ENCODE measurements at places on chromosomes 12 and 14.

- DNase-seq = no peak
Measured at GRCh38 chr14:67502867-67503266, 14.3 kb upstream of the TMEM229B start.

GRCh38 chr14:87863047-87863446, 129.9 kb downstream of the GALC start:
- DNase-seq = no peak

GRCh38 chr14:93587330-93587729, 156.6 kb downstream of the UNC79 start:
- DNase-seq = no peak

- DNase-seq = no peak
Measured at GRCh38 chr14:73026243-73026844, 562 bp downstream of the ZFYVE1 start.

DNA sequence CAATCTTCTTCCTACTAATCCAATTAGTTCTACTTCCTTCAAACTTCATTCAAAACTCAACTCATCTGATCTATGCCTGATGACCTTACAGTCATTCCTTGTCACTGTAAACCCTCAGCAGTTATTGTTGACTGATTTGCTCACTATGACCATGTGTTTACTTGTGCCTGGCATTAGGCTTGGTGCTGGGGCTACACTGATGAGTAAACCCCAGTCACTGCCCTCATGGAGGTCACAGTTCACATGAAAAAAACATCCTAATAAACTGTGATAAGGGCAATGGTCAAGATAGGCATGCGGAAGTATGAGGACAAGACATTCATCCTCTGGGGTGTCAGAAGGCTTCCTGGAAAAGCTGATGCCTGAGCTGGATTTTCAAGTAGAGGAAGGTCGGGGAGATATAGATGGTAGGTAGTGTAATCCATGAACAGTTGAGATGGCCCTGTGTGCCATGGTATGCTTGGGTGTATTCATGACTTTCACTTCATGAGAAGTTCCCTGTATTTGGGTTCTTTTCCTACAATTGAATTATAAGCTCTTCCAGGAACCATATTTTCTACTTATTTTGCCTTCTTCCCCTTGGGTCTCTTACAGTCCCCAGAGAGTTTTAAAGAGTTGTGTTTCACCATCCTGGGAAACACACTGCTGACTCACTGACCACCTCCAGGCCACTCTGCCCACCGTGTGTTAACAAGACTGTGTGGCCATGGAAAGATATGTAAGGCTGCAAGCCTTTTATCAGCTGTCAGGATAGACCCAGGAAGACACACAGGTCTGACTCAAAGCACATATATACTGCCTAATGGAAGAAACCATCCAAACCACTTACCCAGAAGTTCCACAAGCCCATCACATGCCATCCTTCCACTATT, 38.7 kb upstream of the DUSP6 start:
- no peak for DNase-seq

DNA sequence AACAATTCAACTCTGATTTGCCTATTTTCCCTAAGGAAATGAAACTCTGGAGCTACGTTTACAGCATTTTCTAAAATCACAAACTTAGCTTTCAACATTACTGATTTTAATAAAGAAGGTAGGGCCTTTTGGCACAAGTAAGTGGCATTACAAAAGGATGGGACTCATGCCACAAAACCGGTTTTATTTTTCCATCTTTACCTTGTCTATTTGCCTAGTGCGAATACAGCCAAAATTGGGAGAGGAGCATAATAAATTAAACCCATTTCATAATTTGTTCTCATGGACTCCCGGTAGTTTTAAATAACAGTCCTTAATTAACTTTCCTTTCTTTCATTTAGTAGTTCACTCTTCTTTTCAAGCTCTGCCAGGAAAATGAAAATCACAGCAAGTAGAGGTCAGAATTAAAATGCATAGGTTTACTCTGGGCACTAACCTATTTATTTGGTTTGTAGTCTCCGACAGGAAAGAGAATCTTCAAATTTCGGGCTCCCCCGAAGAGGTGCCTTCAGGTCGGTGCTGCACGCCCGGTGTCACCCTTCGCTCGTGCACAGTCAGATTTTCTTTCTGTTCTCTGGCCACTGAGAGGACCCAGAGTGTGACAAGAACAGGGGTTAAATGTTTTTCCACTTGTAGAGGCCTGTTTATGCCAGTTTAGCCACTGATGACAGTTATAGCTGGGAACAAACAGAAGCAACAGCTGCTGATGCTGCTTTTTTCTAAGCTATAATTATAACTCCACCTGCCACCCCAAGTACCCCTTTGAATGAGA, at the start of gene BEST3:
TSS of gene BEST3 (minus strand) at position 535 of the 772 bp plus-strand sequence. CDS start 1,505 bp downstream, outside the sequence.
- peak; percentile 99 for DNase-seq

DNA sequence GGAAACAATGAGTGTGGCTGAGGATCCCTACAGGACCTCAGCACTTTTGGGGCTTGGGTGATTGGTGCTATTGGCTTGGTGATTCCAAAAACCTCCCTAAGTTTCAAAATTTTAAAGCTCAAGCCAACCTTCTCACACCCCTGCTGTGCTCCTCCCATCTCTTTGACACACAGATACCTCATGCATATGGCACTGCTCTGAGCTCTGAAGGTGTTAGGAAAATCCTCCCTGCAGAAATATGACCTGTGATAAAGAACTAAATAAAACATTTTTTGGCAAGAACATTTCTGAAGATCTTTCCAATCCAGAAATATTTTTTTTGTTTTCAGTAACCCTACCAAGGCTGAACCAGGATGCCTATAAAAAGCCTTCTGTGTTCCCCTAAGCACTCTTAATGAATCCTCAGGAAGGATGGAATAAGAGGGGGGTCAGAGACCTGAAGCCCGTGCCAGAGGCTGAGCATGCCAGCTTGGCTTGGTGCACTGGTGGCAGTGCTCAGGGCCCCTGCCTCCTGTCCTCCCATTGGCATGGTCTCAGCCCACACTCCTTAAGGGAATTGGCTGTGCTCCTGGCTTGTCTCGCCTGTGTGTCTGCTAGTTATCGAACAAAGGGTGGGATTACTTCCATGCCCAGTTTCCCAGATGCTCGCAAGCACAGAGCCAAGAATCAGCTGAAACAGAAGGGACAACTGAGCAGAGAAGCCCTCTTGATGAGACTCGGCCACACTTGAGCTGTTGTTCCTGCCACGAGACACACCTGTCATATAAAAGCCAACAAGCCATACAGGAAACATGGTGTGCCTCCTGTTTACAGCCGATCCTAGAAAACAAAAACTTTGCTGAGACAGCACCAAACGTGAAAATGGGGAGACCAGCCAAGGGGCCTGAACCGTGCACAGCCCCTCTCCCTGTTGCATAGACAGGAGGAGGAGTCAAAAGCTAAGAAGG, 132.7 kb upstream of the EEA1 start:
- no peak for DNase-seq

DNA sequence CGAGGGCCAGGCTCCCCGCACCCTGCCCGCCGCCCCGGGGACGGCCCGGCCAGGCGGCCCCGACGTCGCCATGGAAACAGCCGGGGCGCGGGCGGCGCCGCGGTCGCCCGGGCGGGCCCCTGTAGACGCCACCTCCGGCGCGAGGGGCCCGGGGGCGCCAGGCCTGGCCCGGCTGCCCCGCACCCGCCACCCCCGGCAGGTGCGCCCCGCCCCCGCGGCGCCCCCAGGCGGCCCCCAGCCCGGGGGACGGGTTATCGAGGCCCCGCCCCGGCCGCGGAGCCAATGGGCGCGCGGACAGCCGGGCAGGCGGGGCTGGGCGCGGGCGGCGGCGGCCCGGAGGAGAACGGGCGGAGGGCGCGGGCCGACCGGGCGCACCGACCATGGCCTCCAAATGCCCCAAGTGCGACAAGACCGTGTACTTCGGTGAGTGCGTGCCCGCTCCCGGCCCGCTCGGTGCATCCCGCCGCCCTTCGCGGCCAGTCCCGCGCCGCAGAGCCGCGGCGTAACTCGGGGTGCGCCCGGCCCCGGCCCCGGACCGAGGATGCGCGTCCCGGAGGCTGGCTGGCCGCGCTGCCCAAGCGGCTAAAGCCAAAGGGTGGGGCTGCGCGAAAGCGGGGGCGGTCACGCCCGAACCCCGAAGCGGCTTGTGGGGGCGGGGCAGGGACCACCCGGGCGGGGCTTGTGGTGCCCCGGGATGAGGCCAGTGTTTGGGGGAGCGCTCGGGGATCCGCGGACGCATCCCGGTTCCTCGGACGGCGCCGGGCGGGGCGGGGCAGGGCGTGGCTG, at the start of gene CRIP2:
TSS of gene CRIP2 (plus strand) at position 339 of the 786 bp plus-strand sequence. CDS start at position 381, 42 bp downstream.
- DNase-seq = peak; percentile 81

DNA sequence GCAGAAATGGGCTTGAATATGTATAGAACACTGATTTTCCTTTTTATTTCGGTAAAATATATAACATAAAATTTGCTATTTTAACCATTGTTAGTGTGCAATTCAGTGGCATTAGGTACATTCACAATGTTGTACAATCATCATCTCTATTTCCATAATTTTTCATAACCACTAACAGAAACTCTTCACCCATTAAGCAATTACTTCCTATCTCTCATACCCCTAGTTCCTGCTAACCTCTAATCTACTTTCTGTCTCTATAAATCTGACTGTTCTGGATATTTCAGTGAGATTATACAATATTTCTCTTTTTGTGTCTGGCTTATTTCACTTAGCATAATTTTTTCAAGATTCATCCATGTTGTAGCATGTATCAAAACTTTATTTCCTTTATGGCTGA, 8.9 kb upstream of the RNF212B start:
- no peak for DNase-seq

GRCh38 chr14:71687166-71687831, 244.9 kb upstream of the RGS6 start:
- no peak for DNase-seq

- no peak for DNase-seq
Measured at GRCh38 chr12:123152833-123153232, 1.9 kb upstream of the PITPNM2 start.

- DNase-seq = no peak
Measured at GRCh38 chr12:9264546-9264945, 56.4 kb upstream of the PZP start.
